NCI-H1930 (cell line): ENCODE measurements at places on chromosomes 11 and 22.
A peak's percentile ranks its signal among the peaks of the same experiment; 100 is the strongest.

- peak; percentile 81 for DNase-seq
These were observed 94.1 kb downstream of the SWAP70 start for GRCh38 chr11:9757809-9758636.

DNA sequence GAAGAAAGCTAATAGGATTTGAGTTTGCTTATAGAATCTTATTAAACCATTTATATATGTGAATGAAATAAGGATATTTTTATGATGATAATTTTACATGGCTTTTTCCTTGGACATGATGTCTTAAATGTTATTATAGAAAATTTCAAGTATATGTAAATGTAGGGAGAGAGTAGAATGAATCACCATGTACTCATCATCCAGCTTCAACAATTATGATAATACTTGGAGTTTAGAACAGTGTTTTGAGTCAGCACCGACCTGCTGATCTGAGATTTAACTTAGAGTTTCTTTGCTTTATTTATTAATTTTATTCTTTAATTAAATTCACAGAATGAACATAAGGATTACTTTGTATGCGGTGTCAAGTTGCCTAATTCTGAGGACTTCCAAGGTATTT is 193.5 kb downstream of the UVRAG start:
- no peak for DNase-seq

DNA sequence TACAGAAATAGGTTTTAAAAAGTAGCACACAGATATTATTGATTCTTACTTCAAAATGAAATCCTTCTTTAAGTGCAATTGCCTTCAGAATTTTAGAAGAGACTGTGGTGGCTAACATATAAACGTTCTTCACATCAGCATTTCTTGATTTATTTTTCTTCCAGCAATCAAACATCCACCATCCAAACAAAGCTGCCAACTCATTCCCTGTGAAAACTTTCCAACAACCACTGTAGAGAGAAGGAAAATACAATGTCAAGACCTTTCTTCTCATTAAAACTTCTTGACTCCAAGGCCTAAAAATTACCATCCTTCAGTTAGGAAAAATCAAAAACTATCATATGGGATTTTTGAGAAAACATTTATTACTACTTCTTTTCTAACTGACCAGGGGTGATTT is 34.0 kb upstream of the P4HA3 start:
- DNase-seq = no peak

DNA sequence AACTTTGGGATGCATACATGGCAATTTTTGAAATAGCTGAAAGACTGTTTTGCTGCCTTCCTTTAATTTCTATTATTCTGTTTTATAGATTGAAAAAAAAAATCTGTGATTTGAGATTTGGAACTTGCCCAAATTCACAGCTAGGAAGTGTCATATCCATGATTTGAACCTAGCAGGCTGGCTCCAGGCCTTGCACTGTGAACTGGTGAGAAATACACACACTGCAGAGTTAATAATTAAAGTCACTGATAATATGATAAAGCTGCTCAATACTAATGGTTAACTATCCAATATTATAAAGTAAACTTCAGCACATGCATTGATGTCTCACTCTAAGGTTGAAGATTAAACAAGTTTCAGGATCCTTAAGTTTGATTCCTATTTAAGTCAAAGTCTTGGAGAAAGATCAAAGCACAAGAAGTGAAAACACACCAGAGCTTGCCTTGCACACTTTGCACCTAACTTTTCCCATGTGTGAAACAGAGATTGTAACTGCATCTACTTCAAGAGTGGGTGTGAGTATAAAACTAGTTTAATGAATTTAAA is 150.6 kb upstream of the CCDC179 start:
- no peak for DNase-seq

GRCh38 chr11:119117004-119117706 is 4.2 kb upstream of the HINFP start:
- DNase-seq = no peak

DNA sequence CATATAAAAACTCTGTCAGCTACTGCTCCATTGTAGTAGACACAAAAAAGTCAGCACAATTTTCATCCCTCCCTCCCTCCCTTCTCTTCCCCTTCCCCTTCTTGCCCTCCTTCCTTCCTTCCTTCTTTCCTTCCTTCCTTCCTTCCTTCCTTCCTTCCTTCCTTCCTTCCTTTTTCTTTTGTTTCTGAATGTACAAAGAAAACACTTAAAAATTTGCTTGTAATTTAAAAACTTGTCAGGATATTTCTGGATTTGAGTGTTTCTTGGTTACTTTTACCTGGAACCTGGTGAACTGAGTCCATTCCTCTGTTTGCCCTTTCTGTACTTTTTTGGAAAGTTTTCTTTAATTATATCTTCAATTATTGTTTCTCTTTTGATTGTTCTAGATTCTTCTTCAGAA is 31.5 kb upstream of the PLET1 start:
- DNase-seq = no peak
